CD4-positive, alpha-beta T cell treated with Interleukin-6 at 100 ng/mL for 8 hours (primary cell): ENCODE measurements at places on chromosomes 6 and 20.

DNA sequence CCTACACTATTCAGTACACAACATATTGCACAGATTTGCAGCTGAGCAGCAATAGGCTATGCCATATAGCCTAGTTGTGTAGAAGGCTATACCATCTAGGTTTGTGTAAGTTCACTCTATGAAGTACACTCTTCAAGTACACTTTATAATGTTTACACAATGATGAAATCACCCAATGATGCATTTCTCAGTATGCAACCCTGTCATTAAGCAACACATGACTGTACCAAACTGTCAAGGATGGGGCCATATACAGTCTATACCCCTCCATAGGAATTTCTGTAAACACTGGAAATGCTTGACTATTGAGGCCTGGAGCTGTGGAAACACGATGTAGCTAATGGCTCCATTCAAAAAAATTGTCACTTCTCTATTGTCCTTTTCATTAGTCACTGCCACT is 535.4 kb downstream of the EPM2A start:
- no peak for DNase-seq

- DNase-seq: peak; percentile 51
Measured at GRCh38 chr20:48738399-48739304, 89.1 kb downstream of the PREX1 start.

DNA sequence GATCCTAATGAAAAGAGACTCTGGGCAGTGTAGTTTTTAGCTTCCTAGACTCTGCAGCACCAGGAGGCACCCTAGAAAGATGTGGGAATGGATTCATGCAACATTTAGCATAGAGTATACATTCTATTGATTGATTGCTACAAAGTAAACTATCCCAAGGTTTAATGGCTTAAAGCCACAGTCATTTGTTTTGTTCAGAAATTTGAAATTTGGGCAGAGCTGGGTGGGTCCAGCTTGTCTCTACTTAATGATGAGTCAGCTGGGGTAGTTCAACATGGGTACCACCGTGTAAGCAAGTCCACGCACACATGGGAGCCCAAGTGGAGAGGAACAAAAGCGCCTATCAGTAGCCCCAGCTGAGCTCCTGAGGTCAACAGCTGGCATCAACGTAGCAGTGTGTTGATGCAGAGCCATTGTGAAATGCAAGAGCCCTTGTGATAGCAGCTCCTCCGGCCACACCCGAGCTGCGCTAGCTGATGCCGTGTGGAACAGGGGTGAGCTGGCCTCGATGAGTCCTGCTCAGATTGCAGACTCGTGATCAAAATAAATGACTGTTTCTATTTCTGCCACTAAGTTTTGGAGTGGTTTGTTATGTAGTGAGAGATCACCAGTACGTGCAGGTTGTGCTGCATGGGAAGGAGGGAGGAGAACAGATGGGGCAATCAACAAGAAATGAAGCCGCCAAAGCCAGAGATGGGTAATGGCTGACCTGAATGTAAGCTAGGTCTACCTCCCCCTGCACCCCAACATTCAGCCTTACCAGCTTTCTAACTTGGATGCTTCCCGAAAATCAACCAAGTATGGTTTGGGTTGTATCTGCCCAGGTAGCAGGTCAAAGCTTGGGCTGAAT is 45.7 kb upstream of the TRAF3IP2 start:
- DNase-seq: no peak

GRCh38 chr6:6823568-6824224 is 235.2 kb downstream of the LY86 start:
- no peak for DNase-seq

DNA sequence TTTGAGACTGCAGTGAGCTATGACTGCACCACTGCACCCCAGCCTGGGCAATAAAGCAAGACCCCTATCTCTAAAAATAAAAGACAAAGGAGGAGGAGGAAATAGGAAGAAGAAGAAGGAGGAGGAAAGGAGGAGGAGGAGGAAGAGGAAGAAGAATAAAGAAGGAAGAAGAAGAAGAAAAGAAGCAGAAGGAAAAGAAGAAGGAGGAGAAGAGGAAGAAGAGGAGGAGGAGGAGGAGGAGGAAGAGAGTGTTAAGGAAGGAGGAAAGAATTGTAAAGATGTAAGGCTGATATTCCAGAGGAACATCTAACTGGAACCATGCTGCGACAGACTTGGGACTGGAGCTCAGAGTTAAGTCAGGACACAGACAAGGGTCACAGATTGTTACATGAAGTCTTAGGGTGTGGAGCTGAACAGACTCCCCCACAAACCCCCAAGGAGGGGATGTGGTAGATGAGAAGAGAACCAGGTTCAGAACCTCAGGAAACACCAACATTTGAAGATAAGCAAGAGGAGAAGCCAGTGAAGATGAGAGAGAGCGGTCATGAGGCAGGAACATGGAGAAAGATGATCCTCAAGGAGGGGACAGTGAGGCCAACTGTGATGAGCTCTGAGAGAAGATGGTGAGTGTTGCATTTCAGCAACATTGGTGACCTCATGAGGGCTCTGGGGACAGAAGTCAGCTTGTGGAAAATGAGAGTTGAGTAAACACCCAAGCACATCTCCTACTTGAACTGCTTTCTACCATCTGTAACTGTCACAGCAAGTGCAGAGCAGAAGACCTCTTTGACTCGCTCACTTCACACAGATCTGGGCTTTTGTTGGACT is 118.2 kb downstream of the CD164 start:
- no peak for DNase-seq

- no peak for DNase-seq
Measured at GRCh38 chr6:167244064-167244960, 46.8 kb upstream of the UNC93A start.

DNA sequence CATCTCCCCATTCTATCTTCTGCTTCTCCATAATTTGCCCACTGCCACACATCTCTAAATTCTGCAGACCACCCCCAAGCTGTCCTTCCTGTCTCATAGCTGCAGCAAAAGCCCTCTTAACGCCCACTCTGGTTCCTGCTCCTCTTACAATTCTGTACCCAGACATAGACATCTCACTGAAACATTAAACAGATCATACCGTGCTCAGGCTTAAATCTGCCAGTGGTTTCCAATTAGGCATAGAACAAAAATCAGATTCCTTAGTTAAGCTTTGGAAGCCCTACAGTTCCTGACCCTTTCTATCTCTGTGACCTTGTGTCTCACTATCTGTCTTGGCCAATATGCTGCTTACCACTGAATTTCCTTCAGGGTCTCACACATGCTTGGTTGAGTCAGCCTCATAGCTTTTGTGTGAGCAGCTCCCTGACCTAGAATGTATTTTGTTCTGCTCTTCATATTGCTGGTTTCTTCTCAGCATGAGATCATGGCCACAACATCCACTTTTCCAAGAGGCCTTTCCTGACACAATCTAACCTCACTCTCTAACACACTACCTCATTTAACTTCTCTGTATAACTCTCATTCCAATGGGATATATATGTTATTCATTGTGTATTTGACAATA is 749.7 kb downstream of the MAFB start:
- DNase-seq: no peak

DNA sequence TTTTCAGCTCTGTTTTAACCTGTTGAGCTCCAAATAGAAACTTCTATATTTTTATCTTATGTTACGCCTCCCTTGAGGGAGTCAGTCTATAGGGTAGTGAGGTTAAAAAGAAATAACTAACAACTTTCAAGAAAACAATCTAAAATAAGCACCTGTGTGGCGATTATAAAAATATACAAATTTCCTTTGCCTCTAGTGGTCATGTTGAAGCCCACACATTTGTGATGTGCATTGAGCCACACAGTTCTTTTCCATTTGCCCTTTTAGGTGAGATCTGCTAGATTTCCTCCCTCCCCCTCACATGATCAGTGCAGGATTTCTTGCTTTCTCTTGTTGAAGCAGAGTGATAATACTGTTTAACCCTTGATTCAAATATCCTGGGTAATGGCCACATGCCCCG is 84.2 kb downstream of the MYB start:
- no peak for DNase-seq

GRCh38 chr6:112780498-112781096 is 433.5 kb downstream of the RFPL4B start:
- no peak for DNase-seq

DNA sequence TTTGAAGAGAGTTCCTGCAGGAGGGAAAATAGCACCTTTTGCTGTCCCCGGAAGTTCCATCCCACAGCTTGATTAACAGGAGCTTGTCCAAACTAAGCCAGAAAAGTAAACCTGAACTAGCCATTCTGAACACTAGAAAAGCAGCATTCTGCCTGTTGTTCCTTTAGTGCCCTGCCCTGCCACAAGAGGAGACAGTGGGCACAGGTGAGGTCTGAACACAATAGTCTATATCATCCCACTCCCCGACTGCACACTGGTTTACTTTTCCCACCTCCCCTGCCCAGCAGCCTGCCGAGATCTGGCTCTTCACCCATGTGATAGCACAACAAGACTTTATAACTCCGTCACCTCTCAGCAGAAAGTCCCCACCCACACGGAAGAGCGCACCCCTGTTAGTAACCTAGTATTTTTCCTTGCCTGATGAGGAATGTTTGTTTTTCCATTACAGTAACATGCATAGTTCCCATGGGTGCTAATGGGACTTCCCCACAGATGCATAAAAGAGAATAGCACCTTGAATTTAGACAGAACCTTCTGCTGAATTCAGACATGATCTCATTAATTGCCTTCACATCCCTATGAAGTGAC is 59.7 kb downstream of the TFAP2A start:
- no peak for DNase-seq

- no peak for DNase-seq
Measured at GRCh38 chr6:118743746-118744145, 92.4 kb upstream of the CEP85L start.

DNA sequence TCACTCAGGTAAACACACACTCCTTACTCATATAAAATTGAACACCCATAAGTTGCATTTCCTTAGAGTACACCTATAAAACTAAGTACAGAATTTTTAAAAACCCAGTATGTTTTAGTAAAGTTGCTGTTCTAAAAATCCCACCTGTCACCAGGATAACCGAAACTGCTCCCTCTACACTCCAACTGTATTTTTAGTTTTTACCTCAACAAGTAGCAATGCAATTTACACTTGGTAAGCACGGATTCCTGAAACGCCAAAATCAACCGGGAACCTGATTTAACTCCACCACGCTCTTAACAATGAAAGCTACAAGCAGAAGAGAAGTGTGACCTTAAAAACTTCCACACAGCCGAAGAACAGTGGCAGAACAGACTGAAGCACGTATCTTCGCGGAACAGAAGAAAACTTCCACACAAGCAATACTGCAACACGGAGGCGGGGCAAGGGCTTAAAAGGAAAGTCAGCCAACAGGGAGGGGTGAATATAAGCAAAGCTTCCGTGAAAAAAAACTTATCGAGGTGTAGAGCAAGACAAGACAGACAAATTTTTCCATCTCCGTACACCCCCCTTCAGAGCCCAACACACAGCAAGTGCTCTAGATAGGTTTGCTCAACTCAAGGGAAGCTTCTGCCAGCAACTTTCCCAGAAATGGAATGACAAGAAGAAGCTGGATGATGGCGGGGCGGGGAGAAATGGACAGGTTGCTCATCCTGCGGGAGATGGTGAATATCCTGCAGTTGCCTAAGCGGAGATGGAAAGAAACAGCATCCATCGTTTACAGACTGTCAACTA is 1.4 kb downstream of the STAU1 start:
- peak; percentile 66 for DNase-seq

DNA sequence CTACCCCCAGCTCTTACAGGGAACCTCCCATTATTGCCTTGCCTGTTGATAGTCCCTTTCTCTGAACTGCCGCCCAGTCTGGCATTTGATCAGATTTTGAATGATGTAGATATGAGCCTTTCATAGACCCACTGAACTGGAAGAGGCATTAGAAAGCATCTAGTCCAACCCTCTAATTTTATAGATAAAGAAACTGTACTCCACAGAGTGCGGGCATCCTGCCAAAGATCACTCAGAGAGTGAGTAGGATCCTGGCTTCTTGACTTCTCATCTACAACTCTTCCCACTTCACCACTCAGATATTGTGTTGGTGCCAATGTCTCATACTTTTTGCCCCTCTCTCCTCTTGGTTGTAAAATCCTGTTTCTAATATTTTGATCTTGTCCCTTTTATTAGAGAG is 179.2 kb upstream of the BMP2 start:
- no peak for DNase-seq
